Activated T-helper 9 cell treated with anti-CD3 and anti-CD28 coated beads, Interleukin-2, amount 50 U/mL, for 16 hours (primary cell): ENCODE measurements at places on chromosomes 3 and 15.

DNA sequence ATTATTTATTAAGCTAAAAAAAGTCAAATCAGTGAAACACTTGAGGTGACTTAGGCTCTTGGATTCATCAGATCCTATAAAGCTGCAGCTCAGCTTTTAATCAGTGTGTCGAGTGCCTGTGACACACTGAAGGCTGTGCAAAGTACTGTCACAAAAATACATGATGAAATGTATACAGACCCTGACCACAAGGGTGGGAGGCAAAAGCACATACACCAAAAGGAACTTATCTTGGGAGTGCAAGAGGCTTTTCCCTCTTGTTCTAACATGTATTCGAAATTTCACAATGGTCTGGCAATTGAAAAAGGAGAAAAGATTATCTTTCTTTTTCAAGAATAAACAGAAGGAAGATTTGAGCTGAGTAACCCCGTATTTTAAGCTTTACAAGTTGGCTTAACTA is 35.9 kb downstream of the VGLL4 start:
- DNase-seq = no peak

DNA sequence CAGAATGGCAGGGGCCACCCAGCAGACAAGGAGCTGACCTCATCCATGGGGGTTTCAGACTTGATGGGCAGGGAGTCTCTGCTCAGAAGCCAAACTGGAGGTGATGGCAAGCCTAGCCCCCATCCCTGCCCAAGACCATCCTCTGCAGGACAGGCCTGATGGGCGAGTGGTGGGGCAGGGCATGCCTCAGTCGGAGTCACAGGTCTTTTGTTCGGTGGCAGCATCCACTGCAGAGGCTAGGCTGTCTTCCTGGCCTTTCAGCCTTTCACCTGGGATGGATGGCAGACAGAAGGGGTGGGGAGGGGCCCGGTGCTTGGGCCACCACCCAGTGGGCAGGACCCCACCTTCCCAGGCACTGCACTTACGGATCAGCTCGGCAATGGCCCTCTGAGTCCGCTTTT is 44.4 kb downstream of the PTH1R start:
- no peak for DNase-seq

DNA sequence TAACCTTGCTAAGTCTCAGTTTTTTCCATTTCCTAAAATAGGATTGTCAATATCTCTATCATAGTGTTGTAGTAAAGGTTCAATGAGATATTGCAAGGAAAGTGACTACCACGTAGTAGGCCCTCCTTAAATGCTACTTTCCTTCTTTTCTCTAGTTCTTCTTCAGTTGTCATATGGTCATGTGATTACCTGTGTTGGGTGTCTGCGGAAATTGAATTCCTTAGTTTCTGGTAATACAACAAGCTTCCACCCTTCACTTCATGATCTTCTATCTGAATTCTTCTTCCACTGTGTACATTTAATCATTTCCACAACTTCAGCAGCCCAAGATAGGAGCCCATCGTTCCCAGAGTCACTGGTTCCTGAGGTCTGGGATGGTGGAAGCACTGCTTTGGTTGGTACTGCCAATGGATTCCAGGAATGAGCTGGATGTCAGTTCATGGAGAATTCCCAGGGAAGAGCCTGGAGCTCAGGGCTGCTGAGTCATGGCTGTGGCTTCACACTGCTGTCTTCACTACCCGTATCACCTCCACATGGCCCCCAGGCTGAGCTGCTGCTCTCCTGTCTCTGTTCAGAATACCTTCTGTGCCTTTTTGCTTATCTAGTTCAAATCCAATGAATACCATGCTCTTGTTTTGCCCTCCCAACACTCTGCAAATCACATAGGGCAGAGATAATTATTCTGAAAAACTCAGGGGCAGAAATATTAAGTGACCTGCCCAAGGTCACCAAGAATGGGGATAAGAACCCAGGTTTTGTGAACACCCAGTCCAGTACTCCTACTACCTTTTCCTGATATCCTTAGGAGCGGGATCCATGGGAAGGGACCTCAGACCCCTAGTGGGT is 98.6 kb downstream of the RPL39L start:
- no peak for DNase-seq

DNA sequence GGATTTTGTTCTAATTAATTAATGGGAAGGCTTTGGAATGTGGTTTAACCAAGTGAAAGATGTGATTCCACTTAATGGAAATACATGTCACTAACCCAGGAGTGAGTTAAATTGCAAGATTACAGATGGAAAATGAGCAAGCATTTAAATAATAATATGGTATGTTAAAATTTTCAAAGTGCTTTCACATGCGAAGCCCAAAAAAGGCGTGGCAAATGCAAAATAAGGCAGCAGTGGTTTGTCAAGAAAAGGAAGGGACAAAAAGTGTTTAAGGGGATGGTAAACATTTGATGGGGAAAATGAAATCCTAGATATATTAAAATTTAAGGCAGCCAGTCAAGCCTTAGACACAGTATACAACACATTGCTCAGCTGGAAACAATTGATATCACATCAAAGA is 2.9 kb downstream of the TICRR start:
- DNase-seq = no peak

DNA sequence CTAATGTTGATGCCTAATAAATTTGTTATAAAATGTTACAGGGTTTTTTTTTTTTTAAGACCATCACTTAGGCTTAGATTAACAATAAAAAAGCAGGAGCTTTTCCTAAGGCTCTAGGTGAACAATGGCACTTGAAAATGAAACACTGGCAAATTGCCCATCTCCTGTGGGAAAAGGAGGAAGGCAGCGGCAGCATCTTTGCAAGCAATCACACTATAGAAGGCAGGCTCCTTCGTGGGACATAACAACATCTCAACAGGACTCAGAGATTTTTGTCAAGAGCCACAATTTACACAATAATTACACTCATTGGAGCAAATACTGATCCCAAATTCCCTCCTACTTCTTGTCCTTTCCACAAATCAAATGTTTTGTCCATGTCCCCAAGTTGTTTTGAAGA is 646.7 kb downstream of the ROBO2 start:
- DNase-seq = no peak

GRCh38 chr3:132033471-132033870 is 1.3 kb downstream of the CPNE4 start:
- no peak for DNase-seq

GRCh38 chr3:108311797-108312196 is 15.4 kb downstream of the HHLA2 start:
- no peak for DNase-seq

DNA sequence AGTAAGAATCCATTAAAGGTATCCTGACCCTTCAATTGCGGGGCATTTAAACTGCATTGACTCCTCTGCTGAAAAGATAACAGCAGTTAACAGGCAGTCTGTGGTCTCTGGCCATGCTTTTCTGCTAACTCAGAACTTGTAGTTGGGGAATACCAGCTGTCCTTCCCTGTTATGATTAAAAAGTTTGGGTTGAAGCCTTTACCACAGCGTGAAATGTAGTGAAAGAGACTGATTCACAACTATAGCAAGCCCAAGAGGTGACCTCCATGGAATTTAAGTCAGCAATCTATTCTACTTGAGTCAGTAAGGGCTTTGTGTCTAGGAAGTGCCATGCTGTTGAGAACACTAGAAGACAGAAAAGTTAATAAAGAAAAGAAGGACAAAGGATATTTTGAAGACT is 1037.3 kb downstream of the SI start:
- DNase-seq = no peak

DNA sequence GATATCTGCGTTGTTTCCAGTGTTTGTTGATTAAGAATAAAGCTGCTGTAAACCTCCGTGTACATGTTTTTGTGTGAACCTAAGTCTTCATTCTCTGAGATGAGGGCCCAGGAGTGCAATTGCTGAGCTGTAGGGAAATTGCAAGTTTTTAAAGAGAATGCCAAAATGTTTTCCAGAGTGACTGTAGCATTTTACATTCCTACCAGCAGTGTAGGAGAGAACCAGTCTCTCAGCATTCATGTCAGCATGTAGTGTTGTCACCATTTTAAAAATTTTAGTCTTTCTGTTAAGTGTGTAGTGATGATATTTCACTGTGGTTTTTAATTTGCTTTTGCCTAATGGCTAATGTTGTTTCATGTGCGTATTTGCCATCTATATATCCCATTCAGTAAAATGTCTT is 3.4 kb upstream of the MGLL start:
- no peak for DNase-seq

- DNase-seq = no peak
These were observed 23.1 kb upstream of the RHO start for GRCh38 chr3:129505341-129505740.

DNA sequence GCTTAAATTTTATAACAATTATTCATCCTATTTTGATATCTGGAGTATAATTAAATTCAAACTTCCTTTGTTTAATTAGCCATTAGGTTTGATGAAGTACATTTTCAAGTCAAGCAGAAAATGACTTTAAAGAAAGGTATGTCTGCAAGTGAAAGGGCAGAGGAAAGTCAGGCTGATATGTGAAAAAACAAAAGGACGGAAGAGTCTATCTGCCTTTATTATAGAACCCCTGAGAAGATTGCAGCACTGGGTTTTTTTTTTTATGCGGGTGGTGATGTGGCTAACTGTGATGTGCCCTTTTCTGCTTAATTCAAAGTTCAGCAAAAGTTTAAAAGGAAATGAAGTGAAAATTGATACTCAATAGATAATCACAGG is 83.2 kb downstream of the COL8A1 start:
- DNase-seq = no peak

GRCh38 chr3:71582612-71583565 is 639 bp downstream of the FOXP1 start:
- DNase-seq = peak; percentile 59
